ENCODE measurements at places on chromosomes 4 and X. TPM values are rescaled to one million over a fixed set of nuclear protein-coding genes. Genes with fewer than 3 reads are reported as not detected.

GRCh38 chr4:168317621-168318020, 931 bp downstream of the DDX60 start:
- peaks cover 12% of the 10 kb centered on the region for H3K4me1 ChIP-seq
- peak; percentile 29 for DNase-seq
- H3K4me3 ChIP-seq: no peak overlapping the region

DNA sequence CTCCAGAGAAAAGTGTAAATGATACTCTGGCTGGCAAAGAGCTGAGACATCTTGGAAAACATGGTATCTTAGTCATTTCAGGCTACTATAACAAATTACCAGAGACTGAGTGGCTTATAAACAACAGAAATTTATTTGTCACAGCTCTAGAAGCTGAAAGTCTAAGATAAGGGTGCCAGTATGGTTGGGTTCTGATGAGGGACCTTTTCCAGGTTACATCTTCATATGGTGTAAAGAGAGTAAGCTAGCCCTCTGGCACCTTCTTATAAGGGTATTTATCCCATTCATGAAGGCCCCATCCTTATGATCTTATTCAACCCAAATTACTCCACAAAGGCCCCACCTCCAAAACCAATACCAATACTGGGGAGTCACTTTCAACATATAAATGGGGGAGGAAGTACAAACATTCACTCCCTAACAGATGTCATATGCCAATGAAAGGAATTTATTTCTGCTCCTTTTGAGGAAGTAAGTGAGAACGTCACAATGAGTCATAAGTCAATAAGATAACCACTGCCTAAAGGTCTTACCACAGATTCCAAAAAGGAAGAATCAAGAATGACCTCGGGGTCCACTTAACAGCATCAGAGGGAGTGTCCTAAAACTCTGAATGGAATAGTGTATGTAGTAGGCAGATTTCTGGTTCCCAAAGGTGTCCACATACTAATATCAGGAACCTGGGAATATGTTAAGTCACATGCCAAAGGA, 246.6 kb downstream of the OPHN1 start:
- no peaks in the 10 kb centered on the region for H3K4me1 ChIP-seq
- no peak overlapping the region for H3K4me3 ChIP-seq
- H3K36me3 ChIP-seq: no peaks in the 10 kb centered on the region
- no peak for DNase-seq

GRCh38 chr4:89173336-89174090, 62.2 kb downstream of the TIGD2 start:
- no peaks in the 10 kb centered on the region for H3K4me1 ChIP-seq
- H3K36me3 ChIP-seq: no peaks in the 10 kb centered on the region
- H3K27ac ChIP-seq: no peak overlapping the region
- DNase-seq: no peak

DNA sequence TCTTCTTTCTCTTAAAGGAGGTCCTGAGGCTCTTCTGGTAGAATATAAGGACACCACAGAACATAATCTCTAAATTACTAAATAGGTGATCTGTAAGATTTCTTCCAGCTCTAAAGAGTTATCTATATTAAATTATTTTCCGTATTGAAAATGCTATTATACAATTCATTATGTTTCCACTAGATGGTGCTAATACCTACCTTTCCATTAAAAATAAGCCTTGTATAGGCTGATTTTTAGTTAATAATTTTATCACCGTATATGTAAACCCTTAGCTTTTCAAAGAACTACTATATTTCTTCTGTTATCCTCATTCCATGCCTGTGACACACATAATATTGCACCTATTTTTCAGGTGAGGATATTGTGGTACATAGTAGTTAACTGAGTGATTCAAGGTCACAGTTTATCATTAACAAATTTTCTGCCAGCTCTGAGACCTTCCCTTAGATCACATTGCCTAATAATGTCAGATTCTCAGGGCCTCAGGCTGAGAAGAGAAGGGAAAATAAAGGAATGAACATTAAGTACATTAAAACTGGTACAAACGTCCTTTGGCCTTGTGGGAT, 138.8 kb downstream of the TEX11 start:
- H3K36me3 ChIP-seq: no peaks in the 10 kb centered on the region
- DNase-seq: peak; percentile 3
- H3K4me3 ChIP-seq: no peak overlapping the region
- H3K4me1 ChIP-seq: no peaks in the 10 kb centered on the region
- no peak overlapping the region for H3K27ac ChIP-seq

- H3K4me1 ChIP-seq: peaks cover 4% of the 10 kb centered on the region
- no peak overlapping the region for H3K27ac ChIP-seq
- no peak for DNase-seq
- no peak overlapping the region for H3K4me3 ChIP-seq
- peaks cover 3% of the 10 kb centered on the region for H3K36me3 ChIP-seq
These were observed 8.0 kb downstream of the NR3C2 start for GRCh38 chr4:148434075-148434773.

SASH3 gene
- total RNA-seq: 12.0 TPM

FGFR3 gene
- 99.3 TPM for total RNA-seq
